C1 segment of cervical spinal cord (tissue), 14 donors: ENCODE measurements at places on chromosomes 16 and 17.

- no peak for DNase-seq
These were observed 346.9 kb downstream of the FOXL1 start for GRCh38 chr16:86925067-86925791.

- no peak for DNase-seq
These were observed 149.5 kb downstream of the TRIM37 start for GRCh38 chr17:58956997-58957724.

DNA sequence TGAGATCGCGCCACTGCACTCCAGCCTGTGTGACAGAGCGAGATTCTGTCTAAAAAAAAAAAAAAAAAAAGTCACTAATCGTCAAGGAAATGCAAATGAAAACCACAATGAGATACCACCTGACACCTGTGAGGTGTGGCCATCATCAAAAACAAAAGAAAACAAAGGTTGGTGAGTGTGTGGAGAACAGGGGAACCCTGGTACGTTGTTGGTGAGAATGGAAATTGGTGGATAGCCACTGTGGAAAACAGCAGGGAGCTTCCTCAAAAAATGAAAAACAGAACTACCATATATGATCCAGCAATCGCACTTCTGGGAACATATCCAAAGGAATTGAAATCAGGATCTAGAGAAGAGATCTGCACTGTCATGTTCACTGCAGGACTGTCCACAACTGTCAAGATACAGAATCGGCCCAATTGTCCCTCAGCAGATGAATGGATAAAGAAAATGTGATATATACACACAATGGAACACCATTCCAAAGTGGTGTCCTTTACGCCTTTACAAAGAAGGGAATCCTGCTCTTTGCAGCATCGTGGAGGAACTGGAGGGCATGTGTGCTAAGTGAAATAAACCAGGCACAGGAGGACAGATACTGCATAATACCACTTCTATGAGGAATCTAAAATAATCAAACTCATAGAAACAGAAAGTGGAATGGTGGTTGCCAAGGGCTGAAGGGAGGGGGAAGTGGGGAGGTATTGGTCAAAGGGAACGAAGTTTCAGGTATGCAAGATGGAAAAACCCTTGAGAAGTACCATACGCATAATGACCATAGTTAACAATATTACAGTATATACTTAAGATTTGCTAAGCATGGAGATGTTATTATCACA lies 63.5 kb upstream of the PLCG2 start:
- no peak for DNase-seq

DNA sequence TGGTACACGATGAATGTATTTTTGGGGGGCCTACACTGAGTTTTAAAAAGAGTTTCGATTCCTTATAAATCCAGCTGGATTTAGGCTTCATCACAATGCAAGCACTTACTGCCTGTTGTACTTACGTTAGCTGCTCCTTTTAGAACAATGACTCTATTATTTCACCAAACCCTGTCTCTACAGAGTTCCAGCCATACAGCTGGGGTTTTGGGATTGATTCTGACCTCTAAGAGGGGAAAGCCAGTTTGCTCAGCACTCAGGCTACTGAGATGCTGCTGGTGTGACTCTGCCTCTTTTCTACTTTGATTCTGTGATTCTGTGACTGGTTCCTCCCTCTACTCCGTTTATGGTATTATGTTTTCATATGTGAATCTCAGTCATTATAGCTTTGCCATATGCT lies 329.7 kb downstream of the ABCC12 start:
- no peak for DNase-seq

DNA sequence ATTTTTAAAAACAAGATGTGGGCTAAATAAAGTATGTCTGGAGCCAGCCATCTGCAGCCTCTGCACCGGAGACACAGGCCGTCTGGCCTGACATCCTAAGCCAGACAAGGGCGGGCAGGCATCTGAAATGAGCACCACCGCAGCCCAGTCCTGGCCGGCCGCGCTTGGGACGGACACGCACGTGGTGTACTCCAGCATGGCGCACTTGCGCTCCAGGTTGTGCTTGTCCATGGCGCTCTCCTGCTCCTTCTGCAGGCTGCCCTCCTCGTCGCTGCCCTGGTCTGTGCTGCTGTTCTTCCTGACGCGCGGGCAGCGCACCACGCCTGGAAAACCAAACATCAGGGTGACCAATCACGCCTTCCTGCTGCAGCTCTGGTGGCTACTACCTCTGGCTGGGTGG lies 60.3 kb downstream of the GTF3C1 start:
- no peak for DNase-seq

GRCh38 chr17:59837308-59838051 lies 55.3 kb downstream of the TUBD1 start:
- no peak for DNase-seq

GRCh38 chr16:11181899-11182279 lies 74.1 kb downstream of the SOCS1 start:
- no peak for DNase-seq

- no peak for DNase-seq
These were observed 6.1 kb downstream of the C16orf46 start for GRCh38 chr16:81070979-81071378.

- no peak for DNase-seq
These were observed 97.3 kb downstream of the PLCG2 start for GRCh38 chr16:81876273-81876900.

GRCh38 chr17:50100480-50100883 lies 5.3 kb downstream of the PDK2 start:
- no peak for DNase-seq

DNA sequence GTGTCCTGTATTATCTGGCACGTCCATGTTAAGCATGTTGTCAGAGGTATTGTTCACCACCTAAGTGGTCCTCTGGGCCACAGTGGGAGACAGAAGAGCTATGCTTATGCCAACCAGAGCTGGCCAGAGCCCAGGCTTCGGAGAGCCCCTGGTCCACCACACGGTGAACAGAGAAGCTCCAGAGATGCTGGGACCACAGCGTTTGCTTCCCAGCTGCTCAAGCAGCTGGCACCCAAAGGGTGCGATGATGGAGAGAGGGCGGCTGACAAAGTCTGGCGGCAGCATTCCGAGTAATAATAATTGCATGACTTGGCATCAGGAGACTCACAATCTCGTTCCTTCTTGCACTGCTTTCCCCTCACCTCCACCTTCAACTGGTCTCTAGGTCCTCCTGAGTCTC lies 35.8 kb upstream of the RCVRN start:
- no peak for DNase-seq

GRCh38 chr17:70535986-70536385 lies 366.7 kb downstream of the KCNJ2 start:
- no peak for DNase-seq

DNA sequence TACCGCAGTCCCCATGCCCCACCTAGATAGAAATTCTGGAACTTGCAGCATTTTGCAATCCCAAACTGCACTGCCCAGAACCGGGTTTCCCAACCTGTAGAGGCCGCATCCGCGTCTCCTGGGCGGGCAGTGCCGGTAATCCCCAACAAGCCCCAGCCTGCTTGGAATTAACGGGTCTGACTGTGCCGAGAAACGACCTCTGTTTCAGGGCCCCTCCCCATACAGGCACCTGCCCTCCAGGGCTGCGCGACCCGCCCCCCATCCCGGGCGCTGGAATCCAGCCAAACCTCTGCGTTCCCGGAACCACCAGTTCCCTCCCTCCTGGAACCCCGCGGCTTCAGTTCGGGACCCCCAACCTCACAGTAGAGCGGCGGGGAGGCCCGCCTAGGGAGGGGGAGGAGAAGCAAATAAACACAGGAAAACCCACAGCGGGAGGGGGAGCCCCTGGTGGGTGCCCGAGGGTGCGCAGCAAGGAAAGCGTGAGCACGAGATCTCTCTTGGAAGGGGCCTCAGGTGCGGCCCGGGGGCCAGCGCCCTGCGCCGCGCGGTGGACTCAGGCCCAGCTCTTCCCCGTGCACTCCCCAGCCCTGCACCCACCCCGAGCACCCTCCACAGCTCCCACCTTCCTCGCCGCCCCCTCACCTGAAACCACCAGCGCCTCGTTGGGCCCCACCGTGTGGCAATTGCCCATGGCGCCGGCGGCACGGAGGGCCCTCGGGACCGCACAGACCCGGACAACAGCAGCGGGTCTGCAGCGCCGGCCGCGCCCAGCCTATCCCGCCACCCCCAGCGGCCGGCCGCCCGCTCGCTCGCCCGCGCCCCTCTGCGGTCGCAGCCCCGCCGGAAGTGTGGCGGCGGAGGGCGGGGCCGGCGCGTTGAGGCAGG lies at the start of gene FLOT2:
TSS of gene FLOT2 (minus strand) at position 850 of the 885 bp plus-strand sequence. CDS start at position 691, 159 bp downstream.
- DNase-seq = no peak

DNA sequence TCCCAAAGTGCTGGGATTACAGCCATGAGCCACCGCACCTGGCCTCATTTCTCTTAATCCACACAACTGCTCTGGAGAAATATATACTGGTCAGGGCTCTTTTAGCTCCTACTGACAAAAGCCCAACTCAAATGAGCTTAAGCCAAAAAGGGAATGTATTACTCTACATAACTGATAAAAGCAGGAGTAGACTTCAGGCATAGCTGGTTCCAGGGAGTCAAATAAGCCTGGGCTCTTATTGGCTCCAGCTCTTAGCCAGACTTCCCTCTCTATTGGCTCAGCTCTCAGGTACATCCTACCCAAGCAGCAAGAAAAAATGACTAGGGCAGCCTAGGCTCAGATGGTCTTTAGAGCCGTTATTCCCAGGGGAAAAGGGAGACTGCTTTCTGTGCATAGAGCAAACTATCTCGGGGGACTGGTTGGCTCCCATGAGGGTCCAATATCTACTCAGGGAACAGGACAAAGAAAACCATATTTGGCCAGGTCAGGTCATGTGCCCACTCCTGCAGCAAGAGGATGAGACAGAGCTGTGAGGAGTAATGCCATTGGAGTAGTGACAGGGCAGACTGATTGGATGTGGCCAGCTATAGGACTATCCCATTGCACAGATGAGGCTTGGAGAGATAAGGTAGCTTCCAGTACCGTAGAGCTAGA lies 21.2 kb downstream of the TBX2 start:
- DNase-seq = no peak

DNA sequence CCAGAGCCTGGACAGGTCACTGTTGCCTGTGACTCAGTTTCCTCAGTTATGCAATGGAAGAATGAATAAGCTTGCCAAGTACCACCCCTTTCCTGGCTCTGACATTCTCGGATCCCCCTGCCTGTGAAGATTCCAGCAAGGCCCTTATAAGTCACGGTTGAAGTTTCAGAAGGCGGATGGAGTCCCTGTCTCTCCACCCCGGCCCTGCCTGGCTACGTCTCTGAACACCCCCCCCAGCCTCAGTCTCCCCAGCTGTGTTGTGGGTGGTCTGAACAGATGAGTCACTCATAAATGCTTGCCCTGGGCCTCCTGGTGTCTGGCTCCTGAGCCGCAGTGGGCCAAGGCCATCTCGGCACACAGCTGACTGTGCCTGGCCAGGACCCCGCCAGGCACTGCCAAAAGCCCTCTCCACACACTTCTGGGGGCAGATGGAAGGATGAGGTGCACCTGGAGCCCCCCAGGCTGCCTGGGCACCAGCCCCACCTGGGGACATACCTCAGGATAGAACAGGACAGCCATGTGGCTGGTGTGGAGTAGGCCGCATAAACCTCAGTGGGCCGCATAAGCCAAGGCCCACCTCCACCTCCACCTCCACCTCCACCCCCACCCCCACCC lies 15.4 kb downstream of the VASN start:
- no peak for DNase-seq

- no peak for DNase-seq
These were observed 2.6 kb downstream of the NOG start for GRCh38 chr17:56595831-56596690.

DNA sequence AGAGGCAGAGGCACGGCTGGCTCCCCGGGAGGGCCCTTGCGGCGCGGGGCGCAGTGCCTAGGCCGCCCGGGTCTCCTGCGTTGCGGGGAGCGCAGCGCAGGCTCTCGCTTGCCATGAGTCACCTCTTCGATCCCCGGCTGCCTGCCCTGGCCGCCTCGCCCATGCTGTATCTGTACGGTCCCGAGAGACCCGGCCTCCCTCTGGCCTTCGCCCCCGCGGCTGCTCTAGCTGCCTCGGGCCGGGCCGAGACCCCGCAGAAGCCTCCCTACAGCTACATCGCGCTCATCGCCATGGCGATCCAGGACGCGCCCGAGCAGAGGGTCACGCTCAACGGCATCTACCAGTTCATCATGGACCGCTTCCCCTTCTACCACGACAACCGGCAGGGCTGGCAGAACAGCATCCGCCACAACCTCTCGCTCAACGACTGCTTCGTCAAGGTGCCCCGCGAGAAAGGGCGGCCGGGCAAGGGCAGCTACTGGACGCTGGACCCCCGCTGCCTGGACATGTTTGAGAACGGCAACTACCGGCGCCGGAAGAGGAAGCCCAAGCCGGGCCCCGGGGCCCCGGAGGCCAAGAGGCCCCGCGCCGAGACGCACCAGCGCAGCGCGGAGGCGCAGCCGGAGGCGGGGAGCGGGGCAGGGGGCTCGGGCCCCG lies 390 bp downstream of the FOXL1 start:
- no peak for DNase-seq

DNA sequence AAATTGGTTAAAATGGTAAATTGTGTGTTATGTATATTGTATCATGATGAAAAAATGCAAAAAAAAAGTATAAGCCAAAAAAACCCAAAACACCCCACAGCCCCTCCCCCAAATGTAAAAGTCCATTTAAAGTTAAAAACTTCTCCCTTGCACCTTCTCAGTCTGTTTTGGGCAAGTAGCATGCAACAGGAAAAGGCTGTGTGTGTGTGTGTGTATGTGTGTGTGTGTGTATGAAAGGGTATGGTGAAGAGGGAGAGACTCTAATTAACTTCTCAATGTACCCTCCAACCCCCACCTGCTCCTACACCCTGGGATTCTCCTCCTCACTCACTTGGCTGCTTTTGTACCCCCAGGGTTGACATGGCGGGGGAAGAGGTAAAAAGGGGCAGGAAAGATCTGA lies 9.2 kb upstream of the GGT6 start:
- no peak for DNase-seq

DNA sequence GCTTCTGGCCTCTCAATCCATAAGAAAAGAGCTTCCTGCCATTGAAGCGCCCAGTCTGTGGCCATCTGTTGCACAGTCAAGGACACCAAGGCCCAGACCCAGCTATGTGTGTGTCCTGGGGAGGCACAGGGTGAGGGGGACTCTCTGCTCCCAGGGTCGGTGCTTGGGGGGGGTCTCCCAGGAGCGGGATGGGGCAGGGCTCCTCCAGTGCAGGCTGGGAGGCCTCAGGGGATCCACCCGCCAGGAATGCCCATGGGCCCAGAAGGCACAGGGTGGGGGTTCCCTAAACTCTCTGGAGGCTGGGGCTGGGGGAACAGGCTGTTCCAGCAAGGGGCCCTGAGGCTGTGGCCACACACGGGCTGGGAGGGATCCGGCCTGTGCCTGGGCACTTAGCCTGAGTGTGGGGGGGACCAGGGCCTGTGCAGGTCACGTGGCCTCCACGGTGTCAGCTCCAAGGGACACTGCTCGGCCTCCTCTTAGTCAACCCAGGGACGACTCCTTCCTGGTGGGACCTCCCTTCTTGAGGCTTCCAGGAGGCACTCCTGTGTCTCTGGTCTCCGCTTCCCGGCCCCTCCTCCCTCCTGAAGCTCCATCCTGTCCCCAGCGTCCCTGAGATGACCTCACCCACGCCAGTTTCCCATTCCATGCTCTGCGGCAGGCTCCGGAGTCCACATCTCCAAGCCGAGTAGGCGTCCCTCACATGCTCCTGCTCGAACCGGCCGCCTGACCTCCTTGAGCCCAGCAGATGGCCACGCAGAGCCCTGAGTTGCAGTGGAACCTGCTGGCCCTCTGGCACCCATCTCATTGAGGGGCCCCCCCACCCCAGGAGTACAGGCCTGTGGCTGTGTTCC lies 23.1 kb upstream of the BAHCC1 start:
- peak; percentile 40 for DNase-seq

GRCh38 chr17:4562015-4562969 lies 1.9 kb upstream of the GGT6 start:
- DNase-seq = no peak

- DNase-seq = no peak
These were observed 165.7 kb downstream of the STX8 start for GRCh38 chr17:9409878-9410277.

- DNase-seq = no peak
These were observed 141.5 kb upstream of the MED13 start for GRCh38 chr17:62206550-62206949.
